ENCODE measurements at places on chromosomes 11 and 22.

DNA sequence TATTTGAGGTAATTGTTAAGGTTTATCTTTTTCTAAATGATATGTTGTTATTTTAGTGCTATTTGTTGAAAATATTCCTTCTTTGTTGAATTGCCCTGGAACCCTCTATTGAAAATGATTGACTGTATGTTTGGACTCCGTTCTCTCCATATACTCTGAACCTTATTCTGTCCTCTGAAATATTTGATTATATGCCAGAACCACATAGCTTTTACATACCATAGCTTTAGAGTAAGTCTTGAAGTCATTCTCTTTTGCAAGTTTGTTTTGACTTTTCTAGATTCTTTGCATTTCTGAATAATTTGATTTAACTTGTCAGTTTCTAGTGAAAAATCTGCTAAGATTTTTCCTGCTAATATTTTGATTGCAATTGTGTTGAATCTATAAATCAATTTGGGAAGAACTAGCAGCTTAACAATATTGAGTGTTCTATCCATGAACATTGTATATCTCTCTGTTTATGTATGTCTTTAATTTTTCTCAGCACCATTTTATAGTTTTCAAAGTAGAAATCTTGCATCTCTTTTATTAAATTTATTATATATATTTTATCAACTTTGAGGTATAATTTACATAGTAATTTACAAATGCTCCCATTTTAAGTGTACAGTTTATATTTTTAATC is 51.7 kb upstream of the PITPNB start:
- no peak for DNase-seq

- DNase-seq = no peak
Observed at GRCh38 chr11:99682646-99683045, 661.9 kb downstream of the CNTN5 start.

- DNase-seq = no peak
Observed at GRCh38 chr11:65802841-65803240, 16.0 kb downstream of the OVOL1 start.

- DNase-seq = no peak
Observed at GRCh38 chr11:88370782-88371181, 33.2 kb upstream of the CTSC start.

GRCh38 chr22:37278261-37278660 is 4.0 kb upstream of the CYTH4 start:
- no peak for DNase-seq

DNA sequence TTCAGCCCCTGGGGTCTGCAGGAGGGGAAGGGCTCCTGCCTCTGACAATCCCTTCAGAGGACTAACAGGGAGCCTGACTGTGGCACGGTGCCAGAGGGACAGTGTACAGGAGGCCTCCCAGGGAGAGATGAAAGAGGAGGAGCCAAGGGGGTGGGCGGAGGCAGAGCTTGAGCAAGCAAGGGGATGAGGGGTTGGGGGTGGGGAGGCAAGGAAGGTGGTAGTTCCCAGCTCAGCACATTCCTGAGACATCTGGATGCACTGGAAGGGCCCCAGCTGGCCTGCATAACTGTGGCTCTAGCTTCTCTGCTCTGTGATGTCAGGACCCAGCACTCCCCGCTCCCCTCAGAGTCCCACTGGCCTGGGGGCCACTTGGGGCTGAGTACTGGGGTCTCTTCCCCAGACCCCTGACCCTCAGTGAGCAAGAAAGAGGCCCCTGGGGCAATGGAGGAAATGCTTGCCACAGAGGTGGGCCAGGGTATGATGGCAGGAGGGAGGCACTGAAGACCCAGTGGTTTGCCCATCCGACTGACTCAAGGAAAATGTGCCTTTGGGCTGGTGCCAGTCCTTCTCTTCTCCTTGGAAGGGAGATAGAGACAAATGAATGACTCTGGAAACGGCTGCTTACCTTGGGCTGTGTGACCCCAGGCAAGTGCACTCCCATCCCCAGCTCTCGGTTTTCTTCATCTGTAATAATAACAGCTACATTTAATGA is 13.3 kb downstream of the CREB3L1 start:
- DNase-seq = no peak

GRCh38 chr22:44360668-44361381 is 48.1 kb upstream of the SHISAL1 start:
- DNase-seq = no peak

- no peak for DNase-seq
Observed at GRCh38 chr11:833114-833791, 501 bp downstream of the CD151 start.
